ENCODE measurements at places on chromosomes 1 and 21. TPM values are rescaled to one million over a fixed set of nuclear protein-coding genes. Genes with fewer than 3 reads are reported as not detected.

The LENEP gene
- not detected for total RNA-seq

The CORT gene
- not detected for total RNA-seq

The C1orf226 gene
- 5.5 TPM for total RNA-seq

The COL16A1 gene
- total RNA-seq, result 188 TPM

- no peak for DNase-seq
- H3K27ac ChIP-seq, result no peak overlapping the region
- no peak overlapping the region for H3K4me3 ChIP-seq
- no peaks in the 10 kb centered on the region for H3K27me3 ChIP-seq
These were observed 54.6 kb upstream of the SYT14 start for GRCh38 chr1:209883341-209883971.

- no peaks in the 10 kb centered on the region for H3K27me3 ChIP-seq
- peaks cover 5% of the 10 kb centered on the region for H3K36me3 ChIP-seq
- no peak overlapping the region for H3K4me3 ChIP-seq
- no peak overlapping the region for H3K27ac ChIP-seq
These were observed 43.5 kb downstream of the WDR4 start for GRCh38 chr21:42835611-42836401.

- peak overlapping the region; percentile 85 for H3K27ac ChIP-seq
- no peaks in the 10 kb centered on the region for H3K36me3 ChIP-seq
- H3K27me3 ChIP-seq, result no peaks in the 10 kb centered on the region
- H3K4me1 ChIP-seq, result peaks cover 7% of the 10 kb centered on the region
- H3K4me3 ChIP-seq, result no peak overlapping the region
- no peak for DNase-seq
These were observed 27.8 kb upstream of the FMOD start for GRCh38 chr1:203378556-203379245.

DNA sequence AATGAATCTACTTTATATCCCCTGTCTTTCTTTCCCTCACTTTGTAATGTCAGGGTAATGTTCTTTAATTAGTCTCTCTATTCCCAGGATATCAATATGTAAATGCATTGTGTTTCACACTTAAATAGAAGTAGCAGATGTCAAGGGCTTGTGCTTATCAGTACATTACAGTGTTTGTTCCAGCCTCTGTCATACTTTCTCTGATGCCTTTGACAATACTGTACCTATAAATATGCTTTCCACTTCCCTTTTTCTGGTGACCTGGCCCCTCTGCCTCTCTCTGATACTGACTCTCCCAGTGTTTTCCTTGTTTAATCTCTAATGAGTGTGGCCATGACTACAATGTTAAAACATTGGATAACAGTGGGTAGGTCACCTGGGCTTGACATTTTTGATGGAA, 862.0 kb upstream of the NEGR1 start:
- H3K36me3 ChIP-seq, result no peaks in the 10 kb centered on the region
- no peaks in the 10 kb centered on the region for H3K27me3 ChIP-seq
- no peak for DNase-seq

DNA sequence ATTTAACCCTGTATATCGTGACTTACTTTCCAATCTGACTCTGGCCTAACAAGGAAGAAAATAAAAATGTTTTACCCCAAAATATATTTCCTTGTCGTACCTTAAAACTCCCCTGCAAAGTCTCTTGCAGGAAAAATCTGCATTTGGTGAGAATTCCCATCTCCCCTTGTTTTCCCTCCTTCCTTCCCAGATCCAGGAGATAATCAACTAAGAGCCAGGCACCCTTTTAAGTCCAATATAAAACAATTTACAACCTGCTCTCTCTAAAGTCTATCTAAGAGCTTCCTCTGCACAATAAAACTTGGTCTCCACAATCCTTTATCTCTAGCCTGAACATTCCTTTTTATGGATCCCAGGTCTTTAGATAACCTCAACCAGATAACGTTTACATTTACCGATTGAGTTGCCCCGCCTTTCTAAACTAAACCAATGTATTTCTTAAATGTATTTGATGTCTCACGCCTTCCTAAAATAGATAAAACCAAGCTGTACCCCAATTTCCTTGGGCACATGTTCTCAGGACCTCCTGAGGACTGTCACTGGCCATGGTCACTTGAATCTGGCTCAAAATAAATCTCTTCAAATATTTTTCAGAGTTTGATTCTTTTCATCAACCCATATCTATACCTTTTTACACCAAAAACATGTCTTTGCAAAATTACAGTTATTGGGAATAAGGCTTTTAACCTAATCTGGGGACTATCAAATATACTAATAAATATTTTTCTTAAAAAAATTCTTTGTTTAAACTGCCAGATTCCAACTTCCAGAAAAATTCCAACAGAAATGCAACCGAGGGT, 993 bp downstream of the DDX59 start:
- peak overlapping the region; percentile 4 for H3K4me3 ChIP-seq
- DNase-seq, result no peak
- H3K27ac ChIP-seq, result no peak overlapping the region
- no peaks in the 10 kb centered on the region for H3K27me3 ChIP-seq
- H3K36me3 ChIP-seq, result no peaks in the 10 kb centered on the region

GRCh38 chr21:40686526-40686925, 160.4 kb downstream of the DSCAM start:
- H3K4me1 ChIP-seq, result no peaks in the 10 kb centered on the region
- no peaks in the 10 kb centered on the region for H3K27me3 ChIP-seq
- no peak for DNase-seq
- no peak overlapping the region for H3K27ac ChIP-seq

- H3K4me3 ChIP-seq, result no peak overlapping the region
- H3K27me3 ChIP-seq, result no peaks in the 10 kb centered on the region
- DNase-seq, result no peak
- H3K4me1 ChIP-seq, result no peaks in the 10 kb centered on the region
These were observed 497 bp downstream of the FCRLB start for GRCh38 chr1:161721738-161722343.

GRCh38 chr1:218341325-218341724, 3.8 kb upstream of the TGFB2 start:
- no peaks in the 10 kb centered on the region for H3K36me3 ChIP-seq
- H3K27me3 ChIP-seq, result no peaks in the 10 kb centered on the region
- no peak overlapping the region for H3K4me3 ChIP-seq
- DNase-seq, result no peak

Data from aorta (tissue), 5 donors.